Activated T-cell treated with anti-CD3 and anti-CD28 coated beads for 24 hours (primary cell): ENCODE measurements at places on chromosomes 11 and 22.
A peak's percentile ranks its signal among the peaks of the same experiment; 100 is the strongest.

DNA sequence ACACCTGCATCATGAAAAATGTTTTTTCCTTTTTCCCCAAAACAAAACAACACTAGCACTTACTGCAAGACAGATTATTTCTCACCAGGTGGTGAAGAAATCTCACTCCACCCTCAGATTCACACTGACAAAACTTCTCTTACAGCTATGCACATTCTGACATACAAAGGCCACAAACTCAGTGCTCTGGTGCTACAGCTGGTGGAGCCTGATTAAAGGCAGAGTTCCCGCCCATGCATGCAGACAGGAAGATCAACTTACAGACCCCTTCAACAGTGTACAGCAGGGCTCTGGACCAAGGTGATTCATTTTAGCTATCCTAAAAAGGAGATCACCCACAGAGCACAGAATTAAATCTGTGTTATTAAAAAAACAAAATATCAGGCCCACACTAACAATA is 112.6 kb downstream of the CADM1 start:
- DNase-seq = no peak

GRCh38 chr22:50477923-50478322 is 3.1 kb upstream of the SBF1 start:
- no peak for DNase-seq

- no peak for DNase-seq
Observed at GRCh38 chr11:60764879-60765278, 8.2 kb downstream of the MS4A15 start.

GRCh38 chr11:114182471-114183043 is 113.6 kb upstream of the NNMT start:
- DNase-seq = no peak

GRCh38 chr11:65298131-65298535 is 16.5 kb upstream of the CDC42EP2 start:
- no peak for DNase-seq

GRCh38 chr11:65498977-65499712 is at the start of gene MALAT1:
Gene MALAT1 (plus strand): TSS chr11:65499045.
- peak; percentile 91 for DNase-seq

DNA sequence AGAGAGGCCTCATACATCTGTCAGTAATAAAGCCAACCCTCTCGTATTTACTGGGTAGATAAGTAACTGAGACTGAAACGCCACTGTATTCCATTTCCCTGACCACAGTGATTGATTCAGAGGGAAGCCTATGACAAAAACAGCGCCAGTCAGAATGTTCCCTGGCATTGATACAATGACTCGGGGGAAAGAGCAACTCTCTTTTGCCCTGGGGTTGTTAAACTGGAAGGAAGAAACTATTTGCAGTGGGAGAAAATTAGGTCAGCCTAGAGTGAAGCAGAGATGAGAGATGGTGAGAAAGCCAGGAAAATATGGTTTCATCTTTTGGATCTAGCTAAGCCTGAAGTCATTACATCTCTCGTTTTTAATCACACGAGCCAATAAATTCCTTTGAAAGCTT is 48.6 kb upstream of the RBFOX2 start:
- DNase-seq = no peak

GRCh38 chr11:86415026-86415425 is 40.3 kb downstream of the CCDC81 start:
- no peak for DNase-seq

DNA sequence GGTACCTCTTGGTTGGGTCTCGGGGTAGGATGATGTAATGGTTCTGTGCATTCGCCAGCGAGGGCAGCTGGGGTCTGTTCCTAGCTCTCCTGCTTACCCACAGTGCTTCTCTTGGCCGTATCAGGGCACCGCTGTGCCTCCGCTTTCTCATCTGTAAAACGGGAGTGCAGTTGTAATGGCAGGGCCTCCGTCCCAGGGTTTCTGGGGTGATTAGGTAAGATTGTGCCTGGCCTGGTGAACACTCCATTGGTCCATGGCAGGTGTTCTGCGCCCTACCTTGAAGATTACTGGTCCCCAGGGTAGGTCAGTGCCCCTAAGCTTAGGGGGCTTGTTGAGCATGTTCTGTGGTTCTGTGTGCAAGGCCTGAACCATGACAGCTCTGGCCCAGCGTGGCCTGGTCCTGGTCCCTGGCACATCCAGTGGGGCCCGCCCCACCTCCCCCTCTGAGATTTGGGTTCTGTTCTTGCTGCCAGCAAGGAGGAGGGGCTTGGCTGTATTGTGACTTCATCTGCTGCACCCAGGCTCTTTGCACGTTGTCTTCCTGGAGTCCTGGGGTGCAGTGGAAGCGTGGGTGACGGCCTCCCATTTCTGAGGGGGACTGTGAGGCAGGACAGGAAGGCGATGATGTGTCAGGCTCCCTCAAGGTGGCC is 4.9 kb downstream of the MYRF start:
- DNase-seq = no peak

GRCh38 chr11:100625041-100625440 is 62.0 kb upstream of the ARHGAP42 start:
- no peak for DNase-seq

DNA sequence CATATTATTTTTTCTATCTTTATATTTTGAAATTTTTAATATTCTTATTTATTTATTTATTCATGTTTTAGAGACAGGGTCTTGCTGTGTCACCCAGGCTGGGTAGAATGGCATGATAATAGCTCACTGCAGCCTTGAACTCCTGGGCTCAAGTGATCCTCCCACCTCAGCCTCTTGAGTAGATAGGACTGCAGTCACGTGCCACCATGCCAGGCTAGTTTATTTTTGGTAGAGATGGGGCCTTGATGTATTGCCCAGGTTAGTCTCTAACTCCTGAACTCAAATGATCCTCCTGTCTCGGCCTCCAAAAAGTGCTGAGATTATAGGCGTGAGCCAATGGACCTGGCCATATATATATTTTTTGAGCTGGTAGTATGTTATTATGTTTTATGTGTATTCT is 2.4 kb upstream of the SPDYC start:
- no peak for DNase-seq

DNA sequence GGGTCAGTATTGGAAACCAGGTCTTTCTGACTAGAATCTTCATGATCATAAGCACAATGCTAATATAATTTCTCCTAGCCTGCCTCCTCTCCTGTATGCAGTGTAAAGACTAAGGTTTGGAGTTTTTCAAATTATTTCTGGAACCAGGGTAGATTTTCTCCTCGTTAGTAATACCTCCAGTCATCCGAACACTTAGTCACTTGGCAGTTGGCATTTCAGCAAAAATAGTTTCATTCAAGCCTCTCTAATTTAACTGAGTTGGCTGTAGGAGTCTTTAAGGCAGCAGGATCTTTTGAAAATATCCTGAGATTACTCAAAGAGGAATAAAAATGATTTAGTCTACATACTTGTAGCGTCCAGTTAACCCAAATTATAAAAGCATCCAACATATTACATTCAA is 6.3 kb downstream of the TYR start:
- no peak for DNase-seq

DNA sequence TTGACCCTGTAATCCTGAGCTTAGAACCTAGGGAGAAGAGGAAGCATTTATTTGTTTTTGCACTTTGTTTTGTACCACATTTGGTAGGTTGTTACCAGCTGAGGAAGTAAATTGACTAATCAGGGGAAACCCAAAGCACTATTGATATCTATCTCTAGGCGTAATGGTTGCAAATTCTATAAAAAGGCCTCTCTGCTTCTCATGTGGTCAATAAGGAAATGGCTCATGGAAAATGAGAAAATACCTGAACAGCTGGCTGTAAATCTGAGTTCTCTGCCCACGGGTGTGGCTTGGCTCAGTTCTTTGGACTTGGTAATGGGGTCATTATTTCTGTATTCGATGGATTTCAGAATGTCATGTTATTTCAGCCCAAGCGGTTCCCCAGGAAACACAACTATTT is 42.4 kb downstream of the BARX2 start:
- no peak for DNase-seq

GRCh38 chr11:76579056-76579751 is 91.3 kb downstream of the LRRC32 start:
- DNase-seq = no peak

GRCh38 chr11:75602951-75603350 is 40.9 kb downstream of the SERPINH1 start:
- DNase-seq = no peak

- DNase-seq = no peak
Observed at GRCh38 chr11:57547854-57548377, 10.5 kb downstream of the SMTNL1 start.

GRCh38 chr11:17298302-17298701 is 21.8 kb downstream of the NUCB2 start:
- peak; percentile 32 for DNase-seq

- peak; percentile 33 for DNase-seq
Observed at GRCh38 chr22:30606455-30607299, at the start of gene TCN2. Gene TCN2 (plus strand): TSS chr22:30607174. CDS start chr22:30607332, 158 bp downstream.

DNA sequence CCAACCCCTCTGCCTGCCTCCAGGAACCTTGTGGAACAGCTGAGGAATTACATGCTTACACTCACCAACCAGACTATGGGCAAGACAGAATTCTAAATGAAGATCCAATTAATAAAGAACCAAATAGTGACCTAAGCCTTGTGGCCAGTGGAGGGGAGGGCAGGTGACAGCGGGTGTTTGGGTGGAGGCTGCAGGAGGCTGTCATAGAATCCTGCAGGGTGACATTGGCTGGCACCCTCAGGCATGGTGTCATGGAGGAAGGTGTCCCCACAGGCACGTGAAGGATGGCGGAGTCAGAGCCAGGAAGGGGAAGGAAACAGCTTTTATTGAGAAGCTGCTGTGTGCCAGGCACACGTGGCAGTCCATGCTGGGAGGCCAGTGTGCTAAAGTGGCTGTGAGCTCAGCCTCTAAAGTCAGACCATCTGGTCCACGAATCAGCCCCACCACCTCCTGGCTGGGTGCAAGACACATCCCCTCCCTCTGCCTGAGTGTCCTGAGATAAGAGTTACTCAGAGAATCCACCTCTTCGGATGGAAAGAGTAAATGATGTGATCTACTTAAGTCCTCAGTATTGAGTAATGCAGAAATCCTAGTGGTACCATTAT is 8.7 kb downstream of the MYO18B start:
- DNase-seq = no peak

GRCh38 chr11:21811572-21811971 is 381.3 kb upstream of the ANO5 start:
- no peak for DNase-seq

DNA sequence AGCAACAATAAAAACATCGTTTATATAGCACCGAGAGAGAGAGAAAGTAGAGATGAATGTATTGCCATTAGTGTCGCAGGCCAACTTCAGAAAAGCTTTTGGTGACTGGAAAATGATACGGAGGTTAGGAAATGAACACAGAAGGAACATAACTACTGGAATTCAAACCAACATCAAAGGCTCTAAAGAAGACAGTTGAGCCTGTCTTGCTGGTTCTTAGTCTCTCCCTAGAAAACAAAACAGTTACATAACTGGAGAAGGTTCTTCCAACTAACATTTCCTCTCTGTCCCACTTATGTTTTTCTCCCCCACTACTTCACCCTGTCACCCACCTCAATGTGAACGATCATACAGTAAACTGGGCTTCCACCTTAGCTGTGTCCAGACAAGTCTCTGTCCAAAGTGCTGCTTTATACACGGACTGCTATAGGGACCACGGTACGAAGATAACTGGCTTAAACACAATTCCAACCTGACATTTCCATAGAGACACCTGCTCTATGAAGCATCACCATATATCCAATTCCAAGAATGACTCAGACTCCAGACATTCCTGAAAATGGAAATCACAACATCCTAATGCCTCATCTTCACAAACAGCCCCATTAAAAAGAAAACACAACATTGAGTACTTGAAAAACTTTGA is 85.2 kb upstream of the ARHGAP32 start:
- DNase-seq = no peak

GRCh38 chr22:38069372-38070249 is 12.4 kb downstream of the PICK1 start:
- DNase-seq = no peak

DNA sequence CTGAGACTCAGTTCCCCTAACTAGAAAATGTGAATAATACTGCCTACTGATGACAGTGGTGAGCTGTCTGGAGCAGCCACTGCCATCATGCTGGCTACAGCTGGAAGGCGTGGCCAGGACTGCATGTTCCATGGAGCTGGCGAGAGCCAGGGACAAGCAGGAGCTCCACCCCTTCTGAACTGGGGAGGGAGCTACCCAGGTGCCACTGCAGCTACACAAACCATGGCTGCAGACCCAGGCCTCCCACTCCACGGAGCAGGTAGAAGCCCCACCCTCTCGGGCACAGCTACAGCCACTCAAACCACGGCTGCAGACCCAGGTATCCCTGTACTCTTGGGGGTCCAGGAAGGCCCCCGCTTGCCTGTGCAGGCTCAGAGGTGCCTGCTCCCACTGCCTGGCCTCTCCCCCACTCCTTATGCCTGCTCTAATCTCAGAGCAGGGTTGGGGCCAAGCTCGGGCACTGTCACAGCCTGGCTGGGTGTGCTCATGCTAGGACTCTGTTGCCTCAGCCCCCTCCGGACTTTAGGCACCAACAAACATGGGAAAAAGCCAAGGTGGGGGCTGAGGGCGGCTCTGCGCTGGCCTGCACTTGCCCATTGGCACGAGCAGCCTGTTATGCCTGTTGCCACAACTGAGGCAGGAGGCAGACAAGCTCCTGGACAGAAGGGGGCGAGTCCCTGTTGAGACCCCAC is 51.7 kb downstream of the RAB30 start:
- DNase-seq = no peak

GRCh38 chr11:73982595-73982989 is at the start of gene UCP2:
Gene UCP2 (minus strand): TSS chr11:73982843. CDS start chr11:73978378, 4,465 bp downstream.
- peak; percentile 79 for DNase-seq

DNA sequence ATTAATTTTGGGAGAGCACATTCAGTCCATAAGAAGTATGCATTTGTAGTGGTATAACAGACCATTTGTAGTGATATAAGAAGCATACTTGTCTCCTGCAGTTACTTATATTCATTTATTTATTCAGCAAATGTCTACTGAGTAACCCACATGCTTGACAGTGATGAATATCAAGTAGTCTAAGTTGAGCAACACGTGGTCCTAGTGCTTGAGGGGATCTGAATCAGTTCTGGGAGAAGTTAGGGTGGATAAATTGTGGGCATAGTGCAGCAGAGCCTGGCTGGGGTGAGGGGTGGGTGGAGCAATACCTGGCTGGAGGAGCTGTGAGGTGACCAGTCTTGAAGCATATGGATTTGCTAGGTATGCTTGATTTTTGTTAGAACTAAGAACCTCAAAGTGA is 24.3 kb downstream of the STX3 start:
- DNase-seq = no peak

DNA sequence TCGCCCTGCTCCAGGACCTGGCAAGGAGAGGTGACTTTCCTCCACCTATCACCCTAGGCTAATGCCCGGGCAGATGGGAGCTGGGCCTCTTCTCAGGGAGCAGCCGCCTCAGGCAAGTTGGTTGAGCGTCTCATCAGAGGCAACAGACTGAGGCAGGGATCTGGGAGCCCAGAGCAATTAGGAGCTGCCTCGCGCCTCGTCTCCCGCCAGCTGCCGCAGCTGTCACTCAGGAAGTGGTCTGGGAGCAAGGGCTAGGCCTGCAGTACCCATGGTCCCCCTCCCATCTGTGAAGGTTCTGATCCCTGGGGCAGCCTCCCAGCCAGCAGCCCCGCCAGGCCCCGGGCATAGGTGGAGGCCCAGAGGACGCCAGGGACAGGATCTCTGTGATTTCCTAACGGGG is 4.6 kb upstream of the CABP7 start:
- no peak for DNase-seq

- no peak for DNase-seq
Observed at GRCh38 chr22:42074132-42074811, at the start of gene PHETA2. Gene PHETA2 (plus strand): TSS chr22:42074248. CDS start chr22:42077294, 3,046 bp downstream.

- no peak for DNase-seq
Observed at GRCh38 chr11:102833731-102834130, 9.7 kb downstream of the MMP3 start.
